Activated CD4-positive, alpha-beta T cell treated with anti-CD3 and anti-CD28 coated beads for 48 hours (primary cell): ENCODE measurements at places on chromosomes 11 and 22.

- DNase-seq: no peak
These were observed 146.3 kb upstream of the B3GAT1 start for GRCh38 chr11:134558258-134558835.

DNA sequence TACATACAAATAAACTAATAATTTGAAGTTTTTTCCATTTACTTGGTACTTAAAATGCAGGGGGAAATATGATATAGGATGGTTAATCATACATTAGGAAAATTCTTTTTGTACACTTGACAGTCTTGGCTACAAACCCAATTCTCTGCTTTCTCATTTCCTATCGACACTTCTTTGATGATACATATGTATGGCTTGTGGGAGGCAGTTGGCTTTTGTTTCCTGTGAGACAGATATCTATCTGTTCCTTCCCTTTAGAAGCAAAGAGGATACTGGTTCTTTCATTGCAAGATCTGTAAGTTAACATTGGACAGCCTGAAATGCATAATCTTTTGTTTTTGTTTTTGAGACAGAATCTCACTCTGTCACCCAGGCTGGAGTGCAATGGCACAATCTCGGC is 47.9 kb upstream of the ADORA2A start:
- no peak for DNase-seq

GRCh38 chr11:61160487-61161189 is 588 bp downstream of the VPS37C start:
- DNase-seq: no peak

DNA sequence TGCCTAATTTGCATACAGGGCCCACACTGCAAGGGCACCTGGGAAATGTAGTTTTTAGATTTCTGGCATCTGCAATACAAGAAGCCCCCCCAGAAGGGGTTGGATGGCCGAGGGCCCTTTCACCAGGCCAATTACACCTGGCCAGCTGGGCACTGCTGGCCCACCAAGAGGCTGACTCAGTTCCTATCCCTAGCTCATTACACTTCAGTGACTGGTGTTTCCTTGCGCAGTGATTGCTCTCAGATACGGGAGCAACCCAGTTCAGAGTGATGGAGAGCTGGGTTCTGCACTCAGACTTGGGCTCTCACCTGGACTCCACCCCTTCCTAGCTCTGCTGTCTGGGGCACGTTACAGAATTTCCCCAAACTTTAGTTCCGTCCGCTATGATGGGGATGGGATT is 81.1 kb upstream of the SHANK2 start:
- no peak for DNase-seq

- no peak for DNase-seq
These were observed 208.1 kb upstream of the TENM4 start for GRCh38 chr11:79648766-79649520.

DNA sequence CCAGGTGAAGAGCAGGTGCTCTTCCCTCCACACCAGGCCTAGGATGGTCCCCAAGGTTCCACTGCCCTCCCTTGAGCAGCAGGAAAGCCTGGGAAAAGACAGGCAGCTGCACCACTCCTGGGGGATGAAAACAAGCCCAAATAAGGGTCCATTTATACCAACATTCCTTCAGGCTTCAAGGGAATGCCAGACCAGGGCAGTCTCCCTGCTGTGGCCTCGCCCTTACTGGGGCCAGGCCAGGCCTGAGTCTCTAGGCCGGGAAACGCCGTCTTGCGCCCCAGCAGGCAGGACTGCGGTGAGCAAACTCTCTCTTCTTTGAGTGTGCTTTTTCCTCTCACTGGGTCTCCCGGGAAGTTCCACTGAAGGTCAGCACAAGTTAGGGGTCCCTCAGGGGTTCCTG is 443.5 kb downstream of the SOX6 start:
- DNase-seq: no peak

DNA sequence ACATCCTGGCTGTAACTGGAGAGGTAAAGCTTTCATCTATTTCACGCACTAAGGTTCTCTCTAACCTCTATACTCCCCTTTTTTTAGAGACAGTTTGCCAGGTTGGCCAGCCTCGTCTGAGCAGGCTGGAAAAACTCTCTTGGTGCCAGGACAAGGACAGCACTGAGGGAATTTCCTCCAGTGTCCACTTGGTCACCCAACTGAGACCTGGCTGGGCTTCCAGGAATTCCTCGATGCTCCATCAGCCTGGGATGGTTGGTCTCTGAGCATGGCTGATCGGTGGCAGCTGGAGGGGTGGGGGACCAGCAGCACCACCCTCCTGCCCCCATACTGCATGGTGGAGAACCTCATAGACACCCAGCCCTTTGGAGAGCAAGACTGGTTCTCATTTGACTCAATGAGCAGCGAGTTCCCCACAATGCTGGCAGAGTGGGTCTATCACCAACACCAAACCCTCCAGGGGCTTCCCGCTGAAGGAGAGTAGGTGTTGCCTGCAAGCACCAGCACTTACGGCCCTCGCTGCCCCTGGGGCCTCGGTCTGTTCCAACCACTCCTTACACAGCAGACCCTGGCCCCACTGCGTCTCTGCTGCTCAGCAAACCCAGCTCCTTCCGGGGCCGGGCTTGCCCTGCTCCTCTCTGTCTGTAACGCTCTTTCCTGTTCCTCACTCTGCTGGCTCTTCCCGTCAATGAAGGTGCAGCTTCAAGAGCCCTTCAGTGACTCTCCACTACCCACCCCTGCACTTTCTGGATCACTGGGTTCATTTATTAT is 122.2 kb downstream of the ST3GAL4 start:
- DNase-seq: peak; percentile 43

DNA sequence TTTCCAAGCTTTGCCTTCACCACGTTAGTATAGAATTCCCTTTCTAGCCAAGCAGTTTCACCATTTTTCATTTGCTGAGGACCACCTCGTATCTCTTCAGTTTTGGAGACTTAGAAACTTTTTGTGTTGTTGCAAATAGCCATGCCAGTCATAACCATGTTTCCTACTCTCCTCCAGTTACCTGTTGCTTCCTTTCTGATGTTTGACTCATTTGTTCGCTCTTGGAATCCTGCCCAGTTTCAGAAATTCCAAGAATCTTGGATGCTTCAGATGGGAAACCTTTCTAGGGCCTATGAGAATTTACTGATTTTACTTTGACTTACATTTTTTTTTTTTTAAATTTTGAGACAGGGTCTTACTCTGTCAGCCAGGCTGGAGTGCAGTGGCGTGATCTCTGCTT is 65.4 kb downstream of the PPP6R3 start:
- no peak for DNase-seq

- no peak for DNase-seq
These were observed 42.4 kb downstream of the LIF start for GRCh38 chr22:30204015-30204741.

DNA sequence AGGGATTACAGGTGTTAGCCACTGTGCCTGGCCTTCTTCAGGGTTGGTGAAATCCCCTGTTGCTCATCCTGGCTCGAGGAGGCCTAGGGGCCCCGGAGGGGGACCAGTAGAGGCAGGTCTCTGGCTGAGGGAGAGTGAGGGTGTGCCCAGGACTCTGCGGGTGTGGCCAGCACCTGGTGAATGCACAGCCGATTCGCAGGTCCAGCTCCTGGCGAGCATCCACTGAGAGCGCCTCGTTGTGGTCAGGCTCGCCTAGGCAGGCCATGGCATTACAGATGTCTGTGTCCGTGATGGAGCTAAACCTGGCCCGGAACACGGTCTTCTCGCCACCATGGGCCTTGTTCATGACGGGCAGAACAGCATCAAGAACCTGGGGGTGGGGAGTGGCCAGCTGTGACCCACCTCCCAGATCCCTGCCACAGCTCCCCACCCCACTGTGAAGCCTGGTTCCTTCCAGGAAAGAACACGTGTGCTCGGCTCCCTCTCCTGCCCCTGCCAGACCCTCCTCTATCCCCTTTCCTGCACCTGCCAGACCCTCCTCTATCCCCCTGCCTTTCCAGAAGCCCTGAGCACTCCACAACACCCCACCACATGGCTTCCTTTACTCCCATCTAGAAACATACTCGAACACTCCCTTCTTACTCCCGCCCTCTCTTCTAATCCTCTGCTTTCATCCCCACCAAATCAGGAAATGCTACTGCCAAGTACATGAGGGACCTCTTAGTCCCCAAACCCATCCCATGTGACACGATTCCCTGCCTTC is 12.4 kb downstream of the TOP3B start:
- no peak for DNase-seq

DNA sequence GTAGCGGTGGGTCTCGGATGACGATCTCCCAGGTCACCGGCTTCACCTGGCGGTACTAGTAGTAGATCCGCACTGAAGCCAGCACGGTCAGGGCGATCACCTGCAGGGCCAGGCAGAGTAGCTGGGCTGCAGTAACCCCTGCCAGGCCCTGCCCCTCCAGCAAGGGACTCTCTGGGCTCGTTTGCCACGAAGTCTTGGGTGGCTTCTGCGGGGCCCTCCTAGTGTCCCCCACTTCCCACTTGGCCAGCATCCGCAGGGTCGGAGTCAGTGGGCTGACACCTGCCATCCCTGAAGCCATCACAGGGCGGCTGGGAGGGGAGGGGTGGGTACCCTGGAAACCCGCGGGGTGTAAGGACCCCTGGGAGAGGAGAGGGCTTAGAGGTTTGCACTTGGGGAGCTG is 214.0 kb downstream of the OR4C45 start:
- no peak for DNase-seq

- DNase-seq: no peak
These were observed 49.6 kb upstream of the MPEG1 start for GRCh38 chr11:59262177-59262818.

DNA sequence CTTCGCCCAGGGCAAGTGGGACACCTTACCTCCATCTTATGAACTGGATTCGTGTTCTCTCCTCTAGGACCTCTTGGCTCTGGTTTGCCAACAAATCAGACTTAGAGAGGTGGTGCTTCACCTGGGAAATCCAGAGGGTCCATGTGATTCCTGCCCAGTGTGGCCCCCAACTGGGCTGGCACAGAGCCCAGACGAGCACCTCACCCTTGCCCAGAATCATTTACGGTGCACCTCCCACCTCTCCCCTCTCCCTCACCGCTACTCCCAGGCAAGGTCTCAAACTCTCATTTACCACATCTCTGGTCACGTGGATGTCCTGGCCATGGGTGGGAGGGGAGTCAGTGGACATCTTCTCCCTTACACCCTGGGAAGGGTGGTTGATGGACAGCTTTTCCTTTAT is 1.1 kb downstream of the SPATA19 start:
- no peak for DNase-seq

DNA sequence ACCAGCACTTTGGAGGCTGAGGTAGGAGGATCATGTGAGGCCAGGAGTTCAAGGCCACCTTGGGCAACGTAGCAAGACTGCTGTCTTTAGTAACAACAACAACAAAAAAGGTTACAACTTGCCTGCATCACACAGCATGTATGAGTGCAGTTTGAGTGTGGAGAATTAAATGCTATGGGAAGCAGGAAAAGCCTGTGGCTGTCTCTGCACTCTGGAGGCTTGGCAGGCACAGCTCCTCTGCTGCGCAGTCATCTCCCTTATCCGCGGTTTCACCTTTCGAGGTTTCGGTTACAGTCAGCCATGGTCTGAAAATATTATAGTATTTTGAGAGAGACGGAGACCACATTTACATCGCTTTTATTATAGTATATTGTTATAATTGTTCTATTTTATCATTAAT is 2.9 kb downstream of the MICAL2 start:
- no peak for DNase-seq

- DNase-seq: no peak
These were observed 1.2 kb downstream of the EPS8L2 start for GRCh38 chr11:706957-707816.

GRCh38 chr11:131533998-131534397 is 163.6 kb downstream of the NTM start:
- DNase-seq: no peak

DNA sequence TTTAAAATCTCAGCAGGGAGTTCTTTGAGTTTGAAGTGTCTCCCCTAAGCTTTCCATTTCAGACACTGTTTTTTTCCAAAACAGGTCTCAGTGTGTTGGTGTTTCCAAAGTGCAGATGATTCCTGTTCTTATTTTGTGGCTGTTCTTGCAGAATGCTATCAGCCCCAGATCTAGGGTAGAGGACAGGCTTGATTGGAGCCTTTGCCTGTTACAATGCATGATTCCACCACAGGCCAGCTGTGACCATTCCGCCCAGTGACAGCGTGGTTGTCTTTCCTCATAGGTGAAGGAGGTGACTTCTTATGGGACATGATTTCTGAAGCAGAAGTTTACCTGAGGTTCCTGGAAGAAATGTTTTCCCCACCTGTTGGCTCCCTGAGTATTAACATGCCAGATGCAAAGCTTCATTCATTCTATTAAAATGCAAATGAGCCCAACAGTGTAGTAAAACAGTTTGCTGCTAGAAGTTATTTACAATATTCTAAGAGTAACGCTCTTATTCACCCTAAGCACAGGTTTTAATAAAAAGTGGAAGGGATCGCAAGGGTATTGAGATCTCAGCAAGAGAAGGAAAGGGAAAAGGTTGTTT is 36.9 kb upstream of the BIRC3 start:
- no peak for DNase-seq

- no peak for DNase-seq
These were observed 23.1 kb upstream of the CHST1 start for GRCh38 chr11:45688472-45689033.

- no peak for DNase-seq
These were observed 481.8 kb upstream of the TENM4 start for GRCh38 chr11:79922641-79923040.

DNA sequence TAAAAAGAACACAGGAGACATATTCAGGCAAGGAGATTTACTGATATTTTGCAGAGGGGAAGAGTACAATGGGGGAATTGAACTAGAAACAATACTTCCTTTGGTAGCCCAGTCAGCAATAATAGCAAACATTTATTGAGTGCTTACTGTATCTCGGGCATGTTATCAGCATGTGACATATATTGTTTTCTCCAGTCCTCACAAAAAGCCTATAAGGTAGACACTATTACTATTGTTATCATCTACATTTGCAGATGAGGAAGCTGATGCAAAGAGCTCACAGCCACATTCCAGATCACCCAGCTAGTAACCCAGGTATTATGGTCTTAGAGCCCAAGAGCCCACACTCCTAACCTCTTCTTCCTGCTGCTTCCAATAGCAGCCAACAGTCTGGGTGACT is 27.9 kb downstream of the NAV2 start:
- no peak for DNase-seq

DNA sequence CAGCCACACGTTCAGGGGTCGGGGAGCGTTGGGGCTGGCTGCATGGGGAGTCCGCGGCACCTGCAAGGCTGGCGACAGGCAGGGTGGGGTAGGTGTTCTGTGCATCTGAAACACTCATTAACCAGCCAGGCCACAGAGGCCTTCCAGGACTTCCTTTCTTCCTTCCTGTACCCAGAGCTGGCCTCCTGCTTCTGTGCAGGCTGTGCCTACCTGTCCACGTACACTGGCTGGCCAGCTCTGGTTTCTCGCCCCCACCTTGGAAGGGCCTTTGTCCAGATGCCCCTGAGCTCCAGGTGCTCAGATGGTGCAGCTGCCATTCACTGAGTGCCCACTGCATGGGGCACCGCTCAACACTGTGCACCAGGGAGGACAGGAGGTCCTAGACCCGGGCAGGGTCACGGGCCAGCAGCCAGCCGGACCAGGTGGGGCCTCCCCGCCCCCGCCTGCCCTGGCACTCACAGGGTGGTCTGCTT is 15.9 kb downstream of the TTLL12 start:
- DNase-seq: no peak

DNA sequence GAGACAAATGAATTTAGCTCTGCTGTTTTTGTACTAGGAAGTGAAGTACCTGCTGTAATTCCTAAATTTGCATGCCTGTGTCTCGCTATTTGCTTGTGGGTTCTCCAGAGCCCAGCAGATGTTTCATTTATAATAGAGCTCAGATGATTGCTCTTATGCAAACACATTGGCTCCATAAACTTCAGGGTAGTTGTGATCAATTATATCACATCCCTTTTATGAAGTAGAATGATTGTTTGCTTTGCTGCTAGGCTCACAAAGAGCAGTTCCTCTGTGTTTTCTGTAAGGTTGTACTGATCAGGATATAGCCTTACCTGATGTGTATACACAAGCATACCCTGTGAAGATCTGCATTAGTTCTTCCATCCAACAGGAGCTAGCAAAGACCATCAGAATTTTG is 64.1 kb downstream of the C11orf87 start:
- no peak for DNase-seq
